ENCODE measurements at places on chromosomes 7 and 10.

DNA sequence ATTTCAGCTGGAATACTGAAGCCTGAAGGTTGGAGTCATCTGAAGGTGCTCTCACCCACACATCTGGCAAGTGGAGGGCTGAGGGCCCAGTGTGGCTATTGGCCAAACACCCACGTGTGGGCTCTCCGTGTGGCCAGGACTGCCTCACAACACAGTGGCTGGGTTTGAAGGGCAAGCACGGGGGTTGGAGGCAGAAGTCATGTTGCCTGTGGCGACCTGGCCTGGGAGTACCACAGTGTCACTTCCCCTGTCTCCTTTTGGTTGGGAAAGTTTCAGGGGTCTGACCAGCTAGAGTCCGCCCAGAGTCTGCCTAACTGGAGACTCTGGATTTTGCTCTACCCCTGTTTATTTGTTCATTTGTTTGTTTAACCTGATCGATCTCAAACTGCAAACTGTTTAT, 169.5 kb downstream of the DNAJB6 start:
- no peak for DNase-seq

GRCh38 chr7:156140896-156141295, 328.6 kb upstream of the SHH start:
- DNase-seq, result no peak

DNA sequence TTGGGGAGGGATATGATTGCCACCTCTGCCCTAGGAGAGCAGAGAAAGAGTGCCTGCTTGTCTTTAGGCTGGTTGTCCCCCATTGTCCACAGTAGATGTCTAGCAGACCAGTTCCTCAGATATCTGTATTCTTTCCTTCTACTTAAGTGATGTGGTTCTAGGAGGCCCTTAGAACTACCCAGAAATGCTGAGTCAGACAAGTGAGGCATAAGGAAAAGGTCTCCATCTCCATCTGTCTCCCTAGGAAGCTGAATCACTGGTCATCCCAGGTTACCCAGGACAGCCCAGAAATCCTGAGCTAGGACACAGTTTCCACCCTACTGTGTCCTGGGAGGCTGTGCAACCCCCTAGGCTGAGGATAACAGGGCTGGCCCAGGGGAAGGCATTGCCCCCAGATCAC, 93.4 kb upstream of the INHBA start:
- DNase-seq, result no peak

DNA sequence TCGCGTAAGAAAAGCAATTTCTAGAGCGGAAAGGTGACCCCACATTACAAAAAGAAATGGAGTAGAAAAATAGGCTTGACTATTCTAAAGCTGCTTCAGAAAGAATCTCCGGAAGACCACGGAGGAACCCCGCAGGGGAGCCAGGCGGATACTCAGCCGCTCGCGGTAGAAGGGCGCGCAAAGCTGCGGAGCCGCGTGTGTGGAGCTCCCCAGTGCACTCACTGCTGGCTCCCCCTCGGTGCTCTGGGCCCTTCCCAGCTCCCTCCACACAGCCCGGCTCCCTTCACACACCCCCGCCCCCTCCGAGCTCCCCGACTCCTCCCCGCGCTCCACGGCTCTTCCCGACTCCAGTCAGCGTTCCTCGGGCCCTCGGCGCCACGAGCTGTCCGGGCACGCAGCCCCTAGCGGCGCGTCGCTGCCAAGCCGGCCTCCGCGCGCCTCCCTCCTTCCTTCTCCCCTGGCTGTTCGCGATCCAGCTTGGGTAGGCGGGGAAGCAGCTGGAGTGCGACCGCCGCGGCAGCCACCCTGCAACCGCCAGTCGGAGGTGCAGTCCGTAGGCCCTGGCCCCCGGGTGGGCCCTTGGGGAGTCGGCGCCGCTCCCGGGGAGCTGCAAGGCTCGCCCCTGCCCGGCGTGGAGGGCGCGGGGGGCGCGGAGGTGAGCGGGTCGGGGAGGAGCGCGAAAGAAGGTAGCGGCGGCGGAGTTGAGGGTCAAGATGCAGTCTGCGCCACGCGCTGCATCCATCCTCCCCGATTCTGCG, at the start of gene STEAP2:
Gene STEAP2 (plus strand): TSS at position 350 of the 758 bp plus-strand sequence. CDS start 13,343 bp downstream, outside the sequence.
- DNase-seq, result peak; percentile 95

GRCh38 chr10:121217331-121217730, 366.2 kb downstream of the WDR11 start:
- DNase-seq, result no peak

GRCh38 chr7:141619745-141620144, 68.5 kb downstream of the AGK start:
- no peak for DNase-seq

GRCh38 chr10:30832749-30833627, 198.7 kb downstream of the ZNF438 start:
- DNase-seq, result no peak

DNA sequence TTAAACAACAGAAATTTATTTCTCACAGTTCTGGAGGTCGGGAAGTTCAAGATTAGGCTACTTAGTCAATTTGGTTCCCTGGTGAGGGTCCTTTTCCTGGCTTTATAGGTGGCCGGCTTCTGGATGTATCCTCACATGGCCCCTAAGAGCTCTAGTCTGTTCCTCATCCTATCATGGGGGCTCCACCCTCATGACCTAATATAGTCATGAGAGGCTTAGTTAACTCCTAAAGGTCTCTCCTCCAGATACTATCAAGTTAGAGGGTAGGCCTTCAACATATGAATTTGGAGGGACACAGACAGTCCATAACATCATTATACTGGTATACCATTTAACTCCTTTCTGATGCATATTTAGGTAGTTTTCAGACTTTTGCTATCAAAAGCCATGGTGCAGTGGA, 7.6 kb downstream of the MAPK8 start:
- DNase-seq, result no peak

GRCh38 chr10:133532871-133533270, 5.7 kb downstream of the CYP2E1 start:
- DNase-seq, result no peak

GRCh38 chr7:47266131-47266706, 315.7 kb downstream of the TNS3 start:
- peak; percentile 79 for DNase-seq

- DNase-seq, result peak; percentile 89
These were observed 22.7 kb upstream of the FXYD4 start for GRCh38 chr10:43348511-43349312.

- peak; percentile 78 for DNase-seq
These were observed 61.7 kb downstream of the PWWP2B start for GRCh38 chr10:132458586-132459300.

- DNase-seq, result no peak
These were observed 4.1 kb upstream of the LIPN start for GRCh38 chr10:88755753-88756152.

DNA sequence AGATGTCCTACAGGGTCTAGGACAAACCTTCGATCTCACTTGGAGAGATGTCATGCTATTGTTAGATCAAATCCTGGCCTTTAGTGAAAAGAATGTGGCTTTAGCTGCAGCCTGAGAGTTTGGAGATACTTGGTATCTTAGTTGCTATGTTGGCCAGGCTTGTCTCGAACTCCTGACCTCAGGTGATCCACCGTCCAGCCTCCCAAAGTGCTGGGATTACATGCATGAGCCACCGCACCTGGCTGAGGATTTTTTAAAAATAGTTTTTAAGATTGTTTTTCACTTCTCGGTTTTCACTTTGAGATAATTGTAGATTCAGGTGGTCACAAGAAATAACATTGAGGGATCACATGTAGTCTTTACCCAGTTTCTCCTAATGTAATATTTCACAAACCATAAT, 738.3 kb upstream of the POM121L12 start:
- no peak for DNase-seq

DNA sequence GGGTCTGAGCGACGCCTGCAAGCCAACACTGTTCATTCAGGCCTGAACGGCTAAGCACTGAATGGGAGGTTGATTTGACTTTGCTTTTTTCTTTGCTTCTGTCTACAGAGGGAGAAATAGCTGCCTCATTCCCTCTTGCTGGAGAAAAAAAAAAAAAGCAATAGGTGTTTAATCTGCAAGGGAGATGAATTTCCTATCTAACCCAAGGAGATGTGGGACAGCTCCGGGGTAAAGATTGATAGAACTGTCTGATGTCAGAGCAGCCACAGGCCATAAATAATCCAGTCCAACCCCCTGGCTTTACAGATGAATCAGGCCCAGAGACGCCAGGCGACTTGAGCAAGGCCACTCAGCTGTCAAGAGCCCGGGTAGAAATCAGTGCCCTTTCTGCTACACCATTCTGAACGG, 168.0 kb downstream of the ARHGAP12 start:
- DNase-seq, result no peak

DNA sequence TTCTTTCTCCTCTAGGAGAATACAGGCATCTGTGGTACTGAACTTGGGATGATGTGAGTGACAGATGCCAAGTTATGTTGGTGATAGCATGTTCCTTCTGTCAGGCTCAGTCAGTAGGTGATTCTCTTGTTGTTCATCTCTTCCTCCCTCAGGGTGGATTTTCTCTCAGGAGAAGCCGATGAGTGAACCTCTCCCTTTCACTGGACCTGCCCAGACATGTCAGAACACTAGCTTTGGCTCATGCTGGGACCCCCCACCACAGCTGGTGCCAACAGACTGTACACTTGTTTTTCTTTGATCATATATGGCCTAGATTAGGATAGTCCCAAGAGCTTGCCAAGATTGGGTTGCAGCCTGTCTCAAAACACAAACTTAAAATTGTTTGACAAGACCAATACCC, 129.4 kb downstream of the BMPER start:
- no peak for DNase-seq

- no peak for DNase-seq
These were observed 765.9 kb downstream of the GRM8 start for GRCh38 chr7:126486806-126487205.

DNA sequence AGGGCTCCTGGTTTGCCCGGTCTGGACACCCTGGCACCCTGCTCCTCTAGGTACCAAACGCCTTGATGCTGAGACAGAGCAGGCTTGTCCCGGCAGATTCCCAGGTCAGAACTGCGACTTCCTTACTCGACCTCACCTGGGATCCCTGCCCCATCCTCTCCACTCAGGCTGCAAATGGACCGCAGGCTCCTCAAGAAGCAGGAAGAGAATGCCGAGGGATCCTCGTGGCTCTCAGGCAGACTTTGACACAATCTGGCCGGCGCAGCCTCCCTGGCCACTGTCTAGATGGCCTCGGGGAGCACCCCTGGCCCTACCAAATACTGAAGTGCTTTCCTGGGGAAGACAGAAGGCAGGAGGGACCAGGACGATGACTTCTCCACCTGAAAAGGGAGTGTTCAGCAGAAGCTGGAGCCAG, 421 bp upstream of the NODAL start:
- DNase-seq, result no peak

GRCh38 chr7:466465-467191, 53.0 kb downstream of the PDGFA start:
- DNase-seq, result no peak

- no peak for DNase-seq
These were observed 65.0 kb upstream of the TRIM8 start for GRCh38 chr10:102579328-102579727.

GRCh38 chr7:3697472-3697871, 396.4 kb downstream of the SDK1 start:
- no peak for DNase-seq

DNA sequence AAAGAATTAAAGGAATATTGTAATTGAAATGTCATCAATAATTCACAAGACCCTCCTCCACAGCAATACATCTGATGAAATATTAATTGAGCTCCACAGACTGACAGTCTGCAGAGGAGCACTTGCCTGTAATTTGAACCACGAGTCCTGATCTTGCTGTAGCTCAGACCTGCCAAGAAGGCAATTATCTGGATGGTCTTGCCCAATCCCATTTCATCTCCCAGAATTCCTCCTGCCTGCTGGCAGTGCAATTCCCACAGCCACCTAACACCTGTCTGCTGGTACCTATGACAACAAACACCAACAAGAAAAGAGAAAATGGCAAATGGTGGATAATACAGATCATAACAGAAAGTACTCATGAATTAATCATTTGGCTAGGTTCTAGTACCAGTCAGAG, 38.5 kb downstream of the ERCC6 start:
- DNase-seq, result peak; percentile 20

DNA sequence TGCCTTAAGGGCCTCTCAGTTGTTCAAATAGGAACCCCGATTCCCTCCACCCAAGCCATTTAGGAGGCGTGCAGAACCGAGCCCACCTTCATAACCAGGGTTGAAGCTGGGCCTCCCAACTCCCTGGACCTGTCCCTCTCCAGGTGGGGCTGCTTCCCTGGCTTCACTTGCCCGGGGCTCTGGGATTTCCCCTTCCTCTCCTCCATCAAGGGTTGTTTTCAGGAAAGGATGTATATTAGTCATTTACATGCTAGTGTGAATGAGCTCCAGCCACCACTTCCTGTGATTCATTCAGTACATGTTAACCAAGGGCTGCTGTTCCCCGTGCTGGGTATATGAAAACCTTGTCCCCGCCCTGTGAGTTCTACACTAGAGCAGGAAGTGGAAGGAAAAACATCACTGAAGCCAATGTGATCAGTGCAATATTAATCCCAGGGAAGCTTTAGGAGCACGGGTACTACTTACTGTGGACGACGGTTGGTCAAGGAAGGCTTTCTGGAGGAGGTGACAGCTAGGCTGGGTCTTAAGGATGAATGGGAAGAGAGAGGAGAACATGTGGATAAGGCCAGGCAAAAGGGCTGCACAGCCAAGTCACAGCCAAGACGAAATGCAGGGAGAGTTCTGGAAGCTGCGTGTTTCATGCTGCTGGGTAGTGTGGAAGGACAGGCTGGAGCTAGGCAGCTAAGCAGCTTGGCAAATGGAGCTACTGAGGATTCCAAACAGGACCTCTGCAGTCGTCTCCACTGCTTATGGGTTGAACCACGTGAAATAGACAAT, 150.1 kb upstream of the SHH start:
- DNase-seq, result no peak

DNA sequence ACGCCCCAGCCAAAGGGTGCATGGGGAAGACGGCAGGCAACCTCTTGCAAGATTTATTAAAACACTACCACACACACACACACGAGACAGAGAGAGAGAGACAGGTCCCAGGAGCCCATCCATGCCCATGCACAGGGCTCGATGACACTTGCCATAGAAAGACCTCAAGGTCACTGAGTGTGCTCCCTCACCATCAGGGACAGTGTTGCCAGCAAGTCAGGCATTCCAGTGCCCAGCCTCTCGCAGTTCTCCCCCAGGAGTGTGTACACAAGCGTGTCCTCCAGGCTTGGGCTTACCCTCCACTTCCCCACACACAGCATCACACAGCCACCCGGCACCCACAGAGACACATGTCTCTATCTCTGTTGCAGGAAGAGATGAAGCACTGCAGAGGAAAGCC, 46.8 kb upstream of the SLF2 start:
- peak; percentile 57 for DNase-seq

DNA sequence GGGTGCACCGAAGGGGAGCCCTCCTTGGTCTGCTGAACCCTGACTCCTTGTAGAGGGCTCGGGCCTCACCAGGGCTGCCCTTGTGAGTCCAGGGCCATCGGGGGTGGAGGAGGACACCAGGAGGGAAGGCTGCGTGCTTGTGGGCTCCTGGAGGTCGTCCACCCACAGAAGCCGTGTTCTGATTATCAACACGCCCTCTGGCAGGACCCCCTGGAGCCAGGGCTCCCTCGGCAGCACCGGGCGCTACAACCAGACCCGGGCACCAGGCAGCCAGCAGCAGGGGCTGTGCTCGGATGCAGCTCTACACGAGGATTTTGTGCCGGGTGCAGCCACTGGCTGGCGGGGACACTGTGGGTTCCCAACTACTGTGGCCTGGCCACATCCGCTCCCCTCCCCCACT, 6.1 kb upstream of the ADGRA1 start:
- no peak for DNase-seq

- DNase-seq, result no peak
These were observed 49.4 kb downstream of the RGS10 start for GRCh38 chr10:119493155-119493554.
